Body of pancreas (tissue), 4 donors: ENCODE measurements at places on chromosomes 1 and 21. TPM values are rescaled to one million over a fixed set of nuclear protein-coding genes. Genes with fewer than 3 reads are reported as not detected.
A peak's percentile ranks its signal among the peaks of the same experiment; 100 is the strongest.

The MNDA gene
- 3.0 TPM for total RNA-seq

The RPE65 gene
- not detected for total RNA-seq

The LRRIQ3 gene
- 0.26 TPM for total RNA-seq

The UMODL1 gene
- not detected for total RNA-seq

The CLDN8 gene
- total RNA-seq, result not detected

The FCRL6 gene
- total RNA-seq, result not detected

The AMY1C gene
- total RNA-seq, result not detected

The RTCA gene
- total RNA-seq, result 10.2 TPM

The CACNA1S gene
- total RNA-seq, result not detected

DNA sequence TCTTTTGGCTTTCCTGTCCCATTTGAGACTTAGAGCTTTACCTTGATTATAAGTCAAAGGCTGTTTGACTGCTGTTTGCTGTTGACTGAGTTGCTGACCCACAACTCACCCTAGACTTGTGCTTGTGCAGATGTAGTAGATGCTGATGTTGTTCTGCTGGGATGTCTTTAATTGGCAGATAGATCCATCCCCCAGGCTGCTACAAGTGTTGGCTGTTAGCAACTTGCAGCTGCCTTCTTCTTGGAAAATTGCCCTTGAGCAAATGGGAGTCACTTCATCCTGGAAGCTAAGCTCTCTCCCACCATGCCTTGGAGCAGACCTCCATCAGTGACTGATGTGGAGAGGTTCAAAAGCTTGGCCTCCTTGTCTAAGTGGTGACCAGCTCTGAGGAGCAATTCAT is 139.3 kb upstream of the KIAA0040 start:
- no peaks in the 10 kb centered on the region for H3K27me3 ChIP-seq
- no peak overlapping the region for H3K27ac ChIP-seq
- no peak for DNase-seq
- H3K36me3 ChIP-seq, result no peaks in the 10 kb centered on the region
- no peak overlapping the region for H3K4me3 ChIP-seq
- H3K4me1 ChIP-seq, result no peaks in the 10 kb centered on the region

DNA sequence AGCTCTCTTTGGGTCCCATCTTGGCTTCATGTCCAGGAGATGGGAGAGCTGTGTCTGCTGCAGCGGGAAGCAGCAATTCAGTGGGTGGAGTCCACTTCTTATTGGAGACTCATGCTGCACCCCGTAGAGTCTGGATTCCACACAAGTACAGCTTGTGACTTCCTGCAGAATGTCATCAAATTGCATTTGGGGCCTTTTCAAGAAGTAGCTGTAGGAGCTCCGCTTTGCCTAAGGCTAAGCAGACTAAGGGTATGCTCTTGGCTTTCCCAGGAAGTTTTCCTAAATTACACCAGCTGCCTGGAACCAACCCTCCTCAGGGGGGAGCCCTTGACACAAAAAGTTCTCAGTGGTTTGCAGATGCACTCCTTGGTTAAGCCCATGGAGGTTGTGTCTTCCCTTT is 5.7 kb upstream of the MOB3C start:
- H3K36me3 ChIP-seq, result no peaks in the 10 kb centered on the region
- DNase-seq, result peak; percentile 60

- H3K27ac ChIP-seq, result peak overlapping the region; percentile 80
- H3K4me1 ChIP-seq, result peaks cover 36% of the 10 kb centered on the region
- no peaks in the 10 kb centered on the region for H3K36me3 ChIP-seq
- H3K27me3 ChIP-seq, result no peaks in the 10 kb centered on the region
- peak; percentile 25 for DNase-seq
These were observed 1.3 kb downstream of the KDM5B start for GRCh38 chr1:202806845-202807450.

DNA sequence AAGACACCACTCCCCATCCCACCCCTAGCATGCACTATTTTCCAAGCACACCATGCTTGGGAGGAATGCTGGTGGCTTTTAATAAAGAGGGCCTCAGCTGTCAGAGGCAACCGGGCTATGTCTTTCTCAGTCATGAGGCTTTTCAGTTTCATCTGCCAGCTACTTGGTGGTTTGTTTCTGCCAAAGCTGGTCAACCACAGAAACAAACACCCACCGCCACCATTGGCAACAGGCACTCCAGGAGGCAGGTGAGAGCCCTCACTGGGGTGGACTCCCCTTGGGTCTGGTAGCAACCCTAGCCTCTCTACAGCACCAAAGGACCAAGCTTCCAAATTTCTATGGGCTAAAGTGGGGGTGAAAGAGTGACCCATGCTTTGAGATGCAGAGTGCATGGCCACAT is 54.3 kb upstream of the CD1D start:
- H3K4me1 ChIP-seq, result peaks cover 16% of the 10 kb centered on the region
- H3K36me3 ChIP-seq, result no peaks in the 10 kb centered on the region
- no peak overlapping the region for H3K4me3 ChIP-seq
- DNase-seq, result no peak

DNA sequence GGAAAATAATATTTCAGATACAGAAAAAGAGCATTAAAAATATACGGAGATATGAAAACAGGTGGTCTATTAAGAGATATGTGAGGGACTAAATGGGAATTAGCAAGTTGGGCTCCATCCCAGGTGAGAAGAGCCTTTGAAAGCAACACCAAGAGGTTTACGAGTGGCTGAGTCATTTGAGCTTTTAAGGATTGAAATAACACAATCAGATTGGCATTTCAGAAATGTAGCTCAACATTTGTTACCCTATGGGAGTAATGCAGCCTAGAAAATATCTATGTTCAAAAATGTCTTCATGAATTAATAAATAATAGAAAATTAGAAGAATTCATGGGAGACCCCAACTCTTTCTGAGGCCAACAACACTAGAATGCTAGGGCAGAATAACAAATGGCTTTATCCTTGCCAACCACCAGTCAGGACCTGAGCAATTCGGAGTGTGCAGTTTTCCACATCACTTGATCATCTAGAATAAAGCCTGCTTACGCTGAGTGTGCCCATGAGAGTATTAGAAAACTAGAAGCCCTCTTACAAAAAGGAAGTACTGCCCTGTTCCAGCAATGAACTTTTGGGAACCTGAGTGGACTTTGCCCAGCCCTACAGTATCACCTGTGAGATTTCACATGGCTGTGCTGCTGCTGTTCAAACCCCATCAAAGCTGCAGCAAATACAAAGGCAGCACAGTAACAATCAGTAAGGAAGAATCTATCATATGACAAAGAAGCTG is 538.0 kb upstream of the CAMK1G start:
- peak; percentile 76 for DNase-seq
- H3K4me3 ChIP-seq, result no peak overlapping the region
- H3K36me3 ChIP-seq, result no peaks in the 10 kb centered on the region
- H3K4me1 ChIP-seq, result peaks cover 26% of the 10 kb centered on the region

GRCh38 chr1:54984131-54984842 is 3.9 kb downstream of the TMEM61 start:
- DNase-seq, result no peak
- peaks cover 15% of the 10 kb centered on the region for H3K4me1 ChIP-seq
- H3K27ac ChIP-seq, result no peak overlapping the region
- no peaks in the 10 kb centered on the region for H3K36me3 ChIP-seq
- no peaks in the 10 kb centered on the region for H3K27me3 ChIP-seq

DNA sequence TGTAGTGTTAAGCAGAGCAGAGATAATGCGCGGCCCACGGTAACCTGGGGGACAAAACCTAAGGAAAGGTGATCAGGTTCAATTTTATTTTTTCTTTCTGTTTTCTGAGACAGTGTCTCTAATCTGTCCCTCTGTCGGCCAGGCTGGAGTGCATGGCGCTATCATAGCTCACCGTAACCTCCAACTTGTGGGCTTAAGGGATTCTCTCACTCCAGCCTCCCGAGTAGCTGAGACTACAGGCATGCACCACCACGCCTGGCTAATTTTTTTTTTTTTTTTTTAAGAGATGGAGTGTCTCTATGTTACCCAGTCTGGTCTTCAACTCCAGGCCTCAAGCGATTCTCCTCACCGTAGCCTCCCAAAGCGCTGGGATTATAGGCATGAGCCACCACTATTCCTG is 724 bp upstream of the ANKRD35 start:
- no peaks in the 10 kb centered on the region for H3K36me3 ChIP-seq
- no peaks in the 10 kb centered on the region for H3K27me3 ChIP-seq
- peak overlapping the region; percentile 32 for H3K4me3 ChIP-seq

DNA sequence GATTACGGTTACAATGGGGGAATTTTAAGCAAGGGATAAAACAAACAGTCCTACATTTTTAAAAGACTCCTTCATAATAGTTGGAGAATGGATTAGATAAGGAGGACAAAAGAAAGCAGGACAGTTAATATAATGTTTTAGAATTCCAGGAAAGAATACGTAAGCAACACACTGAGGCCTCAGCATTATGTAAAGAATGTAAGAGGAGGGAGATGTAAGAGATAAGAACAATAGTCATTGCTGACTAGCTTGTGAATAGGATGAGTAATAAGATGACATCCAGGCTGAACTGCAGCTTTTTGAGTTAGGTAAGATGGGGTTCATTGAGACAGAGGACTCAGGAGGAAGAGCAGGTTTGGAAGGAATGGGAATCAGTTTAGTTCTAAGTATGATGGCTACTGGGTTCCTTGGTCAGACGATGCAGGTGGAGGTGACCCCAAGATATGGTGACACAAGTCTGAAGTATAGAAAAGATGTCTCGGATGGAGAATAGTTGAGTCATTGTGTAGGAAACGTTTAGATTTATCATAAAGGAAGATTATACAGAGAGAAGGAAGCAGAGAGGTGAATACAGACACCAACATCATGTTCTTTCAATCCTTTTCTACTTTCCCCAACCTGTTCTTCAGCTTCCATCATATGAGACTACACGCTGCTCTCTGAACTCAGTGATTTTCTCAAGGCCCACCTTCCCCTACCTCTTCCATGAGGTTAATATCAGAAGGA is 372.8 kb downstream of the PTBP2 start:
- DNase-seq, result no peak
- no peak overlapping the region for H3K27ac ChIP-seq
- H3K4me3 ChIP-seq, result no peak overlapping the region
- no peaks in the 10 kb centered on the region for H3K36me3 ChIP-seq

GRCh38 chr1:83857716-83858115 is 141.2 kb downstream of the TTLL7 start:
- H3K36me3 ChIP-seq, result no peaks in the 10 kb centered on the region
- H3K27me3 ChIP-seq, result no peaks in the 10 kb centered on the region
- no peak overlapping the region for H3K27ac ChIP-seq
- no peak overlapping the region for H3K4me3 ChIP-seq
